Kidney epithelial cell (primary cell): ENCODE measurements at places on chromosomes 4 and X.
A peak's percentile ranks its signal among the peaks of the same experiment; 100 is the strongest.

DNA sequence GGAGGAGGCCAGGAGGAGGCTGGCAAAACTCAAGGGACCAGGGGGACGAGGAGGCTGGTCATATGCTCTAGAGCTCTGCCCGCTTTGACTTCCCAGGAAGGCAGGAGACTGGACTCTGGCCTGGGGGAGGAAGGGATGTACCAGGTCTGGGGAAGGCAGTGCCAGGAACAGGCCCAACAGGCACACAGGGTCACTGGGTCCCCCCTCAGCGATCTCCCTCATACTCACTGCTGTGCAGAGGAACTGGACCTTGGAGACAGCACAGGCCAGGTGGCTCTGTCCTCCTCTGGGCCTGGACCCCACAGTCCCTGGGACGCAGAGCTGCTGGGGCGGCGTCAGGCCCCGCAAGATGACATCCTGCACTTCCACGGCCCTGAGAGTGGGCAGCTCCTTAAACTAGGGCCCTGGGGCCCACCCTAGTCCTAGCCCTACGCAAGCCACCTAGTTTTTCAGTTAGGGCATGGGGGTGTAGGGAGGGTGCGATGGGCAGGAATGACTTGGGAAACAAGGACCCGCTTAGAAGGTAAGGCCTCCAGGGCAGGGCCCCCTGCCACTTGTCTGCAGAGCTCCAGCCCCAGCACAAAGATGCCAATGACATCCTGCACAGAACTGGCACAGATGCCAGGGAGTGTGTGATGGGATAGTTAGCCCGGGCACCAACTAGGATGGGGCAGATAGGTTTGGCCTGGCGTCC, 59.5 kb downstream of the HTRA3 start:
- no peak for DNase-seq

DNA sequence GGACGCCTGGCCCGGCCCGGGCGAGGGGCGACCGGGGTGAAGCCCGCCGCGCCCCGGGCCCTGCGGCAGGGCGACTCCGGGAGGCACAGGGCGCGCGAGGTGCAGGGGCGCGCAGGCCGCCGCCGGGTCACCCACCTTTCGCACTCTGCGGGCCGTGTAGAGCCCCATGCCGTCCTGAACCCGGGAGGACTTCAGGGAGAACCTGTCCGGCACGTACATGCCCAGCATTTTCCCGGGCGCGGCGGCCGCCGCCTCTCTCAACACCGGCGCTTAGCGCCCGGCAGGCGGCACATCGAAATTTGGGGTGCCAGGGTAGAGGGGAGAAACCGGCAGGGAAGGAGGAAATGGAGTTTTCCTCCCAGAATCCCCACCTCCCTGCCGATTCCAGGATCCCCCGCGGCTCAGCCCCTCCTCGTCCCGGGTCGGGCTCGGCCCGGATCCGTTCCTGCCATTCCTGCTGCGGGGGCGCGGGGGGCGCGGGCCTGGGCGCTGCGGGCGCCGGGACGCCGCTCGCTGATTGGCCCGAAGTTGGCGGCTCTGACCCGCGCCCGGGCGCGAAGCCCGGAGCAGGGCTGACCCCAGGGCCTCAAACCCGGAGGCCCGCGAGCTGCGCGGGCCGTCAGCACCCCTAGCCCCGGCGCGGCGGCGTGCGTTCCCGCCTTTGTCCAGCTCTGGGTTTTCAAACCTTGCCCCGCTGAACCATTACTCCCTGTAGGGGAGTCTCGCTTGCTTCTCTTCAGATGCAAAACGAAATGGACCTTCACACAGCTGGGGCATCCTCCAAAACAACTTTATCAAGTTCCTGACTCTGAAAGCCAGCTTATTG, at the start of gene PRDM5:
Gene PRDM5, minus strand, starts transcription at position 346 of the 826 bp plus-strand sequence. Its CDS starts 118 bp downstream, at position 228.
- no peak for DNase-seq

- peak; percentile 54 for DNase-seq
Measured at GRCh38 chr4:118557298-118557851, 127.8 kb upstream of the METTL14 start.

DNA sequence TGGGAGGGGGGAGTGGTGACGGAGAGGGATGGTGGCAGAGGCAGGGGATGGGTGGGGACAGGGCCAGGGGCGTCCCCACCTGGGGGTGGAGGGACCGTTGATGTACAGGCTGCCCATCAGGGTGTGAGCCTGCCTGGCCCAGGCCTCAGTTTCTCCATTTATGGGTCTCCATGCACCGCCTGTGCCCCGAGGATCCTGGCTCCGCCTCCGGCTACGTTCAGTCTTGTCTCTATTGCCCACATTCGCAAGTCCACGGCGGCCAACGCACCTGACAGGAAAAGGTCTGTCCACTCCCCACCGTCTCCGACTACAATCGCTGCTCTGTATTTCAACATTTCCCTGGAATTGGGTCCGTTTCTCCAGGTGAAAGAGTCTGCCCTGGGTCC, 96.3 kb upstream of the NKX1-1 start:
- no peak for DNase-seq

GRCh38 chr4:16794816-16795445, 103.5 kb downstream of the LDB2 start:
- no peak for DNase-seq

GRCh38 chrX:21837056-21837455, 2.4 kb upstream of the MBTPS2 start:
- no peak for DNase-seq

DNA sequence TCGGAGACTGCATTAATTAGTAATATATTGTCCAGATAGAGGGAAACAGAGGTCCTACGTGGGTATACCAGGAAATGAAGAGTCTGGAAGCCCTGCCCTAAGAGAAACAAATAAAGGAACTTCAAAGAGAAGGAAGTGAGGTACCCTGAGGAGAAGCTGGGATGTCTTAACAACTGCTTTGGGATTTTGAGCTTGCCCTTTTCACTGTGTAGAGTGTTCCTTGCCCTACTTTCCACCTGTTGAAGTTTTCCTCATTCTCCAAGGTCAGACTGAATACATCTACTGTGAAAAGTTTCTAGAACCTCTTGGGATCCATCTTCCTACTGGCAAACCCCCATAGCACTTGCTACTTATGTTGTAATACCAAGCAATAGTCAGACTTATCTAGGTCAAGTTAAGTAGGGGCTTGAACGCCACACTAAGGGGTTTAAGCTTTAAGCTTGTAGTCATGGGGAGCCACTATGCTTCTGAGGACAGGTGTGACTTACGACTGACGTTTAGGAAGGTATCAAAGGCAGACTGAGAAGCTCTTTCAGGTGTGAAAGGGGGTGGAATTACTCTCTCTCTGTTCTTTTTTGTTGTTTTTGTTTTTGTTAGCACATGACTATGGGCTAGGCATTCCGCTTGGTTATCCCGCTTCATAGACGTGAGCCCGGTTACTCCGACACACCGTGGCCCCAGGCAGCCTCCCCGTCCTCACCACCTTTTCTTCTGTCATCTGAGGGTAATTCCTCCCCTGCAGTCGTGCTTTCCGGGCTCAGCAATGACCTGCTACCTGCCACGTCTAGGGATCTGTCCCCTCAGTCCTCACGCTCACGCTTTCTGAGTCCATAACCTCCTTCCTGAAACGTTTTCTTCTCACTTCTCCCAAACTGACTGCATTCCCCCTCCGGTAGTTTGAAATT, 959 bp upstream of the REST start:
- DNase-seq = no peak

- DNase-seq = no peak
Measured at GRCh38 chr4:22900876-22901275, 208.1 kb downstream of the GBA3 start.

- no peak for DNase-seq
Measured at GRCh38 chr4:118954246-118954645, 65.6 kb downstream of the SYNPO2 start.

GRCh38 chrX:149650162-149650561, 18.6 kb upstream of the TMEM185A start:
- no peak for DNase-seq

DNA sequence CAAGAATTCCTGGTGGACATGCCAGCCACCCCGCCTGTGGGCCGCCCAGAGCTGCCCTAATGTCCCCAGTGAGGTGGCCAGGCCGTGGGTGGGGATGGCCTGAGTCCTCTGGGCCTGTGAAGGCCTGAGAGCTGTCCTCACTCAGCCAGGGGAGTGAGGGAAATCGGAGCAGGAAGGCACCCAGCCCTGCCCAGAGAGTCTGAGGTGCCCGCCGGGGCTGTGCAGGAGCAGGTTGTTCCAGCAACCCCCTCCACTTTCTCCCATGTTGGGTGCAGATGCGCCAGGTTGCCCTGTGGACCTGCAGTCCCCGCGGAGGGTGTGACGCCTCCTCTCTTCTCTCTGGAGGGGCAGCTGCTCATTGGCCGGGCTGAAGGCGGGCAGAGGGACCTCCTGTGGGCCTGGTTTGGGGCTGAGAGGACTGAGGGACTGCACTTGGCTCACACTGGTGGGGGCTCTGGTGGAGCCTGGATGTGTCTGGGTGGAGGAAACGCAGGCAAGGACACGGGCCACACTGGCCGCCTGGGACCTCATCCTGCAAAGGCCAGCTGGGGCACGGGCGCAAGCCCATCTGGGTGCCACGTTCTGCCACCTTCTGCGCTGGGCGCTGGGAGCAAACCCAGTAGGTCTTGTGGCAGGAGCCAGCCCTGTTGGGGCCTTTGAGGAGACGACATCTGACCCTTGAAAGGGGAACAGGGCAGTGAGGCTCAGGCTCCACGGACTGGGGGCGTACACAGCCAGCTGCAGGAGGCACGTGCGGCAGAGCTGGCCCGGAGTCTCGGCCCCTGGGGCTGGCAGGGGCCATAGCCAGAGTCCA, 14.0 kb downstream of the DOK7 start:
- no peak for DNase-seq

GRCh38 chr4:39978378-39978775, 666 bp upstream of the PDS5A start:
- DNase-seq = no peak

DNA sequence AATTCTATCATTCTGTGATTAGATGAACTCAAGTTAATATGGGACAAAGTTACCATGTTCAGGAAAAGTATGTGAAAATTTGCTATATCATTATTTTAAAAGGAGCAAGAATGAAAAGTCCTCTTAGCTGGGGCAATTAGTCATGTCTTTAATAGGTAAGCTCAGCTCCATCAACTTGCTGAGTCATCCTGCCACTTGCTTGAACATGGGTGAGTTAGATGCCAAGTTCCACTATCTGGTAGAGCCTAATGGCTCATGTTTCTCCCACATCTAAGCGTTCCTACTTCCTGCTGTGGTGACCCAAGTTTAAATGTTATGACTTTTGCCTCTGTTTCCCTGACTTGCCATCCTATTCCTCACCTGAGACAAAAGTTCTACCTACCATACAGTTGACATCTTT, 276.8 kb downstream of the ZNF674 start:
- DNase-seq = peak; percentile 65

- no peak for DNase-seq
Measured at GRCh38 chr4:157372154-157372553, 151.6 kb downstream of the GRIA2 start.

DNA sequence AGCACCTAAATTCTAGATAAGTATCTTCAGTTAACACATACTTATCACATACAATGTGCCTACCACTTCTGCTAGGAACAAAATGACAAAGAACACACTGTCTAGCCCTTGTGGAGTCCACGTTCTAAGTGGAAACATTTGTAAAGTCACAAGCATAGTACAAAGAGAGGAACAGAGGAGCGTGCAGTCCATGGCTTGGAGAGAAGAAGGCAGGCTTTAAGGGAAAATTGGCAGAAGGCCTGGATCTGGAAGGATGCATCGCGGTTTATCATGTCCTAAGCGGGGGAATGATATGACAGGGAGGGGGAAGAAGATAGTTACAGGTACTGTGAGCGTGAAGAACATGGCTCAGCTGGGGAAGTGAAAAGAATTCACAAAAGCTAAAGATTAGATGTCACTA, 218.0 kb downstream of the PRDM5 start:
- DNase-seq = no peak
